A549 treated with CpdA at 1 μM for 4 hours (cell line): ENCODE measurements at places on chromosomes 12 and 14. TPM values are rescaled to one million over a fixed set of nuclear protein-coding genes. Genes with fewer than 3 reads are reported as not detected.

SLC10A1 gene
- not detected in 5 replicates for total RNA-seq

PPFIBP1 gene
- total RNA-seq: 19.1 to 41.8 TPM (median 28.8 TPM) in 5 replicates

FOXA1 gene
- 9.4 to 11.9 TPM (median 11.3 TPM) in 5 replicates for total RNA-seq

GALNT6 gene
- 2.6 to 5.0 TPM (median 3.0 TPM) in 5 replicates for total RNA-seq

C1R gene
- 24.3 to 43.4 TPM (median 26.6 TPM) in 5 replicates for total RNA-seq

SRRM4 gene
- not detected in 5 replicates for total RNA-seq

DCAF4 gene
- 22.6 to 33.6 TPM (median 26.5 TPM) in 5 replicates for total RNA-seq

SMIM10L1 gene
- 8.1 to 9.0 TPM (median 8.7 TPM) in 5 replicates for total RNA-seq

KRT80 gene
- 46.5 to 67.3 TPM (median 57.9 TPM) in 5 replicates for total RNA-seq

KRT6C gene
- not detected in 5 replicates for total RNA-seq

KRT79 gene
- 0.09 to 0.22 TPM (median 0.16 TPM) in 4 of 5 replicates, not detected in the other for total RNA-seq

DLK1 gene
- 0.22 to 0.65 TPM (median 0.48 TPM) in 5 replicates for total RNA-seq

ADAMTS20 gene
- not detected in 5 replicates for total RNA-seq

CLEC4A gene
- total RNA-seq: 0.10 TPM in 1 of 5 replicates, not detected in the others

CTDSP2 gene
- total RNA-seq: 44.5 to 56.2 TPM (median 52.3 TPM) in 5 replicates

EIF2S3B gene
- total RNA-seq: 0.45 to 1.2 TPM (median 0.67 TPM) in 5 replicates

DTD2 gene
- 14.8 to 21.9 TPM (median 16.8 TPM) in 5 replicates for total RNA-seq

CHGA gene
- total RNA-seq: 0.77 to 2.1 TPM (median 1.5 TPM) in 5 replicates

TTC6 gene
- 0.14 to 0.50 TPM (median 0.35 TPM) in 5 replicates for total RNA-seq

RIN3 gene
- total RNA-seq: 20.0 to 28.3 TPM (median 25.7 TPM) in 5 replicates

SOX5 gene
- total RNA-seq: not detected in 5 replicates

AMN gene
- total RNA-seq: 0.16 to 0.45 TPM (median 0.39 TPM) in 5 replicates

PTMS gene
- total RNA-seq: 593 to 1,064 TPM (median 878 TPM) in 5 replicates

C12orf50 gene
- 0.05 to 0.19 TPM (median 0.13 TPM) in 3 of 5 replicates, not detected in the others for total RNA-seq
